ENCODE measurements at places on chromosomes 5 and 9. TPM values are rescaled to one million over a fixed set of nuclear protein-coding genes. Genes with fewer than 3 reads are reported as not detected.
A peak's percentile ranks its signal among the peaks of the same experiment; 100 is the strongest.

TMEM252 gene
- total RNA-seq: not detected

ZNF189 gene
- total RNA-seq: 19.0 TPM

SLC46A2 gene
- total RNA-seq: not detected

PCDHA1 gene
- not detected for total RNA-seq

TAF1L gene
- total RNA-seq: not detected

KCNV2 gene
- not detected for total RNA-seq

TSPAN17 gene
- total RNA-seq: 41.8 TPM

ALDH1A1 gene
- total RNA-seq: not detected

CD72 gene
- 0.91 TPM for total RNA-seq

SLCO4C1 gene
- total RNA-seq: 0.11 TPM

CCDC180 gene
- total RNA-seq: 14.5 TPM

CARTPT gene
- not detected for total RNA-seq

FOXI1 gene
- total RNA-seq: not detected

LRSAM1 gene
- 23.5 TPM for total RNA-seq

GABRA6 gene
- not detected for total RNA-seq

FCN2 gene
- not detected for total RNA-seq

DNA sequence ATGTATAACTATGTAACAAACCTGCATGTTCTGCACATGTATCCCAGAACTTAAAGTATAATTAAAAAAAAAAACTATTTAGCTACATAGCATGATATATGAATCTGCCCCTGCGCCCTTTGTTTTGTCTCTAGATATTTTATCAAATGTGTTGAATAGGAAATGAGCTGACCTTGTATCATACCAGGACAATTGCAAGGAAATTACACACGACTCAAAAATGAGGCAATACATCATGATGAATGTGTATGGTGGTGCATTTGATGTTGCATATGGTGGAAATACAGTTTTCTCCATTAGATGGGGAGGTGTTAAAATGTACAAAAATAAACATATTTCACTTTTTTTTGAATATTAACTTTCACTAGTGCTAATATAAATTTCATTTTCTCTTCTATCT, 28.6 kb upstream of the CEP78 start:
- no peak for DNase-seq

GRCh38 chr5:60540856-60541805, 158.8 kb downstream of the DEPDC1B start:
- no peak for DNase-seq

DNA sequence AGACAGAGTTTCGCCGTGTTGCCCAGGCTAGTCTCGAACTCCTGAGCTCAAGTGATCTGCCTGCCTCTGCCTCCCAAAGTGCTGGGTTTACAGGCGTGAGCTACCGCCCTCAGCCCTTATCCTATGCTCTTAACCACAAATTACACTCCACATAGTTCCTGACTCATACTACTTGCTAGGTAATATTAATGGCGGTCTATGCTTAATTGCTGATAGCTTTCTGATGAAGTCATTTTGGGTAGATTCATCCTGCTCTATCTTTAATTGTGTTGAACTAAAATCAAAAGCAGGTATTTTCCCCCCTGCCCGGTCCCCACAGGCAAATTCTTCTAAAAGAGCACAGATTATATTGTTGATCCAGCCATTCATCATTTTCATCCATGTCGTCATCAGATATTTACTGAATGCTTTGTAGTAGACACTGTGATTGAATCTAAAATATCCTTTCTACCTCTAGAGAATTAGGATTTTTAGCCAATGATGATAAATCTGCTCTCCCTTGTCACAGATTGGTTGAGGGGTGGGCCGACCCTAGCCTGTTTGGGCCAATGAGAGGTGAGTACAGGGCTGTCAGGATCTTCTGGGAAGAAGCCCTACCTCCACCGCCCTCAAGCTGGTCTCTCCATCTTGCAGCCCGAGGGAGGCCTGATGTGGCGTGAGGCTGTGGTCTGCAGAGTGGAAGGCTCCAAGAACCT, 144.8 kb downstream of the NR3C1 start:
- DNase-seq: no peak

GRCh38 chr9:90999425-91000397, 198.1 kb downstream of the SYK start:
- DNase-seq: no peak

GRCh38 chr9:124209279-124209678, 48.5 kb upstream of the NEK6 start:
- no peak for DNase-seq

DNA sequence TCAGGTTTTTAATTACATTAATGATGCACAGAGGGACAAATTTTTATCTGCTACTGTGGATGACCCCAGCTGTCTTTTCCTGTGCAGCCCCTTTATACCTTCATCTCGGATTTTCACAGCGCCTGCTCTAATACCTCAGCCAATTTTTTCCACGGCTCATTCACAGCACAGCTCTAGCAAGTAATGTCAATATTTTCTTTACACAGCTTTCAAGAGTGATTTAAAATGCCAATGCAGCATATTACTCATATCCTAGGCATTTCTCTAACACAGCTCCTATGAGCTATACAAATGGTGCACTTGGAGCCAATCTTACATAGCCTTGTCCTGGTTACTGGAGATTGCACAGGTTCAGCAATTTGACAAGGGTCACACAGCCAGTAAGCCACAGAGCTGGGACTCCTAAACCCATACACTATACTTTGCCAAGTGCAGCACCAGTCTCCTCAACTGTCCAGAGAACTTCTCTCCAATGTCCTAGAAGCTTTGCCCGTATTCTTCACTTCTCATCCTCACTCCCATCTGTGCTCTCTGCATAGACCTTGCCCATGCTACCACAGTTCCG, 661.8 kb downstream of the DTWD2 start:
- DNase-seq: no peak

DNA sequence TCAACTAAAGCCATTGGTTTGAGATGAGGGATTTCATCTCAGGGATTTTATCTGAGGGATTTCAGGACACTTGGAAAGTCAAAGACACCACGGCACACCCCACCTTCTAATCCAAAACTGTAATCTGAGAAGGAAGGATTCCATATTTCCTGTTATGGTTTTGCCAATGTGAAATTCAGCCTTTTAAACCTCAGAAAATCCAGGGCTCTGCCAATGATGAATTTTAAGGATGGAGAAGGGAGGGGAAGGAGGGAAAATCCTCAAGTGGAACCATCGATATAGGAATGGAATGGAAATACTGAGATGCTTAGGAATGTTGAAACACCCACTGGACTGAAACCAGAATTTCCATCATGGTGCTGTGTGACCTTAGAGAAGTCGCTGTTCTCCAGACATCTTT, 5.3 kb downstream of the C1QTNF3 start:
- DNase-seq: no peak

DNA sequence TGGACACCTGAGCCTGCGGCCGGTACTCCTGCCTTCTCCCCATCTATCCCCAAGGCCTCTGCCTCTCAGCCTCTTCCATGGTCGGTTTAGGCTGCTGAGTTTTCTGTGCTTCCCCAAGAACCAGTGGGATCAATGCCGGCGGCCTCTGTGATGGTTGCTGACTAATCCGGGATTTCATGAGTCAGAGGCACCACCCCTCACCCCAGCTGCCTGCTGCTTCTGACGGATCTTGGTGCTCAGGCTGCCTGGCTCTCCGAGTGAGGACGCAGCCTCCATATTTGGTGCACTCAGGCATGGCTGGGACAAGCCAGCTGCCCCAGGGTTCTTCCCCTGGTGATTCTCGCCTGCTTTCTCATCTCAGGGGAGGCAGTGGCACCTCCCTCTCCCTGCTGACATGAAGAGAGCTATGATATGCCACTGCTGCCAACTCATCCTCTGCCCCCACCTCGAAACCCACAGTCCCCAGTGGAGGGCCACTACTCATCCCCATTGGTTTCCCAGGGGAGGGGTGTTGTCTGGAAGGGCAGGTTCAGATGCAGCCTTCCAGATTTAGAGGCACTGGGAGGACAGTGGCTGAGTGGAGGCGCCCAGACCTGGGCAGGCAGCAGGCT, 3.3 kb upstream of the MAN1B1 start:
- DNase-seq: peak; percentile 92

- DNase-seq: no peak
Observed at GRCh38 chr5:34001241-34001841, 6.5 kb downstream of the AMACR start.

DNA sequence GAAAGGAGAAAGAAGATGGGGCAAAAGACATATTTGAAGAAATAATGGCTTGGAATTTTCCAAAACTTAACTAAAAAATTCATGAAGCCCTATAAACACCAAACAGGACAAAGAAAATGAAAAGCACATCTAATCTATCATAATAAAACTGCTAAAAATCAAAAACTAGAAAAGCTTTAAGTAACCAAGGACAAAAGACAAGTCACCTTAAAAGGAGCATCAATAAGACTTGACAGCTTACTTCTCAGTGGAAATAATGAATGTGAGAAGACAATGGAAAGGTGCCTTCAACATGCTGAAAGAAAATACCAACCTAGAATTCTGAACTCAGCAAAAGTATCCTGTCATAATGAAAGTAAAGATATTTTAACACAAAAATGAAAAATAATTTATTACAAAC, 27.0 kb downstream of the GTF3C4 start:
- no peak for DNase-seq

DNA sequence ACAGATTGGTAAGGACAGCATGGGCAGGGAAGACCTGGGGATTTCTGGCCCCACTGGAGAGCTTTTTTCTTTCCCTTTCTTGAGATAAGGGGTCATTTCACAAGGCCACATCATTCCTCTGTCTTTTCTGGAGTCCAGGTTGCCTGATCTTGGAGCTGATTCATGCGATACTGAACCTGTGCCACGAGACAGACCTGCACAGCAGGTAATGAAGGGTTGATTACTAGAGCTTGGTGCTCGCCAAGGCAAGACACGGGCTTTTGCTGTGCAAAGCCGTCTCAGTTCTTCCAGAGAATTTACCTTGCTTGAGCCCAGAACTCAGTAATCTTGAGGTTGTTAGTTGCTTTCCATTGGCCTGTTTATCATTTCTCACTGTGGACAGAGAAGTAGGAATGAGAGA, 39.2 kb downstream of the NUP188 start:
- no peak for DNase-seq

GRCh38 chr5:125140855-125141254, 394.4 kb upstream of the ZNF608 start:
- DNase-seq: no peak

GRCh38 chr5:74085186-74085585, 459.2 kb downstream of the ARHGEF28 start:
- DNase-seq: no peak

GRCh38 chr5:77743181-77743580, 33.0 kb downstream of the TBCA start:
- no peak for DNase-seq

DNA sequence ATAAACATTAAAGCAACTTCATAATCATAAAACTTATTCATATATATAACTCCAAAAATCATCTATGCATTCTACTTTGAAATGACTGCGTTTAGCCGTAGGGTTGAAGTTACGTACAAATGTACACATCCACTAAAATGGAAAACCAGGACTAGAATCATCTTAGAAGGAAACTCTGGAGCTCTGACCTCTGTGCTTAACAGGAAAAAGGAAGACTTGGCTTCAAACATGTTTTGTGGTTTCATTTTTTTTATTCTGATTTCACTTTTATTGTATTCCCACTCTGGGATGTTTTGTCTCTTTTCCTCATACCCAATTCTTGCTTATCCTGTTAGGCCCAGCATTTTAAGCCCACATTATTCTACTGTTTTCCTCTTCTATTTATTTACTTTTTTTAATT, 44.9 kb downstream of the GRAMD2B start:
- DNase-seq: no peak

GRCh38 chr9:125843646-125844045, 96.5 kb downstream of the PBX3 start:
- DNase-seq: no peak

DNA sequence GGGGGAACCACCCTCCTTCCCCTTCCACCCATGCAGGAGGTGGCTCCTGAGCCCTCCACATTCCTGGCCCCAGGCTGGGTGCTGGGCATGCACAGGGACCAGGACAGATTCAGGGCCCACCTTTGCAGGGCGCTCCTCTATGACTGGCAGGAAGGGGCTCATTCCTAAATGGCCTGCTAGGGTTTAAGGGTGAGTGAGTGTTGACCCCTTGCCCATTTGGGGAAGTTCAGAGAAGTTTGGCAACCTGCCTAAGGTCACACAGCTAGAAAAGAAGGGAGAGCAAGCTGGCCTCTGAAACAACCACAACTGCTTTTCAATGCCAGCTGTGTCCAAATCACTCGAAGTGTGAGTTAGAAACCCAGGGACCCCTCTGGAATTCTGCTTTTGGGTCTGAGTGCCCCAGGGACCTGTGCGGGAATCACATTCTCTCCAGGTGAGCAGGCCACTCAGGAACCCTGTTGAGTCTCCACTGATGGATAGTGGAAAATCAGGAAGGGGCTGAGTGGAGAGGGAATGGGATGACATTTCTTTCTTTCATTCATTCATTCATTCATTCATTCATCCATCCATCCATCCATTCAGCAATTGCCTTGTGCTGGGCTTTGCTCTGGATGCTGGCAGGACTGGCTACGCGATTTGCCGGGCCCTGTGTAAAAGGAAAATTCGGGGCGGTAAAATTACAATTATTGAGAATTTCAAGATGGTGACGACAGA, 191.9 kb downstream of the C9orf50 start:
- DNase-seq: no peak

DNA sequence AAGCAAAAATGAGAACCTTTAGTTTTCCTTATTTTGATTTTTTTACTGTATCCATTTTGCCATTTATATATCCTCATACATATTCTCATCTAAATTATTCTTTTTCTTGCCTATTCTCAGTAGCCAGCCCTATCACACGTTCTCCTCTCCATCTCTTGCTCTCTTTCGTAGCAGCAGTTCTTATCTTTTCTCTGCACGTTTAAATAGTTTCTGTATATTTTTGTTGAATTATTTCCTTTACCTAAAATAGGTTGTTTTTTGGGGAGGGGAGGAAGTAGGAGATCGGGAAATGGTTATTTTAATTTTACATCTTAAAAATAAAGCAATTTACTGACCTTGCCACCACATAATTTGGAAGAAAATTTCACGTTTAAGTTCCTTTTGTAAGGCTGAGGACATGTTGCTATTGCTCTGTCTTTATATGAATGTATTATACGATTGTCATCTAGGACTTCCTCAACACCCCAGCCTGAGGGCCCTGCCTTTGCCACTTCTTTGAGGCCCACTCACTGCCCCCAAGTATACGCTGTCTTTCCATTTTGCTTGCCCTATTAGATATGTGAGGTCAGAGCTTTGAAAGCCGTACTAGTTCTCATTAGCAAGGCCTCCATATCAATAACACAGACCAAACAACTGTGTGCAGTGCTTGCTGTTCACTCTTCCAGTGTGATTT, 140.3 kb downstream of the GNAQ start:
- DNase-seq: no peak
